Calu3 (cell line): ENCODE measurements at places on chromosomes 6 and 20. TPM values are rescaled to one million over a fixed set of nuclear protein-coding genes. Genes with fewer than 3 reads are reported as not detected.
A peak's percentile ranks its signal among the peaks of the same experiment; 100 is the strongest.

Gene RIN2
- 9.8 and 9.9 TPM in 2 replicates for total RNA-seq

Gene CLDN20
- not detected in 2 replicates for total RNA-seq

DNA sequence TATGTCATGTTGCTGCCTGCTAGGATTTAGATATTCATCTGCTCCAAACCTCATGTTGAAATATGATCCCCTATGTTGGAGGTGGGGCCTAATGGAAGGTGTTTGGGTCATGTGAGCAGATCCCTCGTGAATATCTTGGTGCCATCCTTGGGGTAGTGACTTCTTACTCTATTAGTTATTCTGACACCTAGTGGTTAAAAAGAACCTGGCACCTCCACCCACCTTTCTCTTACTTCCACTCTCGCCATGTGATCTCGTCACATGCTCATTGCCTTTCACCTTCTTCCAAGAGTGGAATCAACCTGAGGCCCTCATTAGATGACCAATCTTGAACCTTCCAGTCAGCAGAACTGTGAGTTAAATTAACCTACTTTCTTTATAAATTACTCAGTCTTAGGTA is 549.4 kb upstream of the SYNCRIP start:
- DNase-seq: peak; percentile 33

DNA sequence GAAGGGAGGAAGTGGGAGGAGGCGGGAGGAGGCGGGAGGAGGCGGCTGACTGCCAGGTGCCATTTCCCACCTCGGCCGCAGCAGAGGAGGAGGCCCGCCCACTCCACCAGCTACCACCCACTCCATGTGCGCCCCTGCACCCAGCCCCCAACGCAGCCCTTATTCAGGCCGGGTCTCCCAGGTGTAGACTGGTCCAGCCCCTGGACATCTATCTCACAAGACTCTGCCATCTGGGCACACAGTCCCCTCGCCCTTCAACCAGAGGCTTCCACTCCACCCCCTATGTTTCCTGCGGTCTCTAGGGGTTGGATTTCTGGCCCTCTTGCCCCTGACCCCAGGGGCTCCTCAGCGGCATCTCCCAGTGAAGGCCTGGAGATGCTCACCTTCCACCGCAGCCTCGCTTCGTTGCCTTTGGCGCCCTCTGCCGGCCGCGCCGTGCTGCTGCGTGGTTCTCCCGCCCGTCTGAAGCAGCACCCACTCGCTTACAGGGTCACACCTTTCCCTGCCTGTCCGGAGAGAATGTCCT is 32.6 kb upstream of the FAM83D start:
- peak; percentile 86 for DNase-seq

DNA sequence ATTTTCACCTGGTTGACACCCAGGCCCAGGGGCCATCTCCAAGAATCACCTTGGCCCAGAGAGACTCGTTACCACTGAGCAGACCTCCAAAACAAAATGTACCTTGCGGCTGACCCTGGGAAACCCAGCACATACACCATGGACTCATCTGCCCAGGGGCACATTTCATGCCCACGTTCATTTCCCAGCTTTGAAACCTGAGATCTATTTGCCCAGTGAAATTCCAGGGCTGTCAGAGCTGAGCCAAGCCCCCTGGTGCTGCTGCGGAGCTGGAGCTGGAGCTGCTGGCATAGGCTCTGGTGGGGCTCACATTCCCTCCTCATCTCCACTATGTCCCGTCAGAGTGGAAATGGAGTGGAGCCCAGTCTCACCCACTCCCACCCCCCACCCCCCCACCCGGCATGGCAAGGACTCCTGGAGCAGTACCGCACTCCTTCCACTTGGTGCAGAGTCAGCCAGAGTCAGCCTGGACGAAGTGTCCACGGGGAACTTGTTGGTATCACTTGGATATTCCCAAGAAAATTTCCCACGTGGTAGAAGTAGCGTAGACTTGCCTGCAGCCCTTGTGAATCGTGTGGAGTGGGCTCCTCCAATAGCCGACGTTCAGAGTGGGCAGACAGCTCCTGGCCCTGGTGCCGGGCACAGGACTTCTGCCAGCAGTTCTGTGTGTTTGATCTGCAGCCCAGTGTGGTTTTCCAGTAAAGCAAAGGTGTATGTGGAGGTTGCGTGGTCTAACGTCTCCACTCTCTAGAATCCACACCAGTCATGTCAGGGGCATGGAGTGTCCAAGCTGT is 18.1 kb upstream of the OSER1 start:
- no peak for DNase-seq

DNA sequence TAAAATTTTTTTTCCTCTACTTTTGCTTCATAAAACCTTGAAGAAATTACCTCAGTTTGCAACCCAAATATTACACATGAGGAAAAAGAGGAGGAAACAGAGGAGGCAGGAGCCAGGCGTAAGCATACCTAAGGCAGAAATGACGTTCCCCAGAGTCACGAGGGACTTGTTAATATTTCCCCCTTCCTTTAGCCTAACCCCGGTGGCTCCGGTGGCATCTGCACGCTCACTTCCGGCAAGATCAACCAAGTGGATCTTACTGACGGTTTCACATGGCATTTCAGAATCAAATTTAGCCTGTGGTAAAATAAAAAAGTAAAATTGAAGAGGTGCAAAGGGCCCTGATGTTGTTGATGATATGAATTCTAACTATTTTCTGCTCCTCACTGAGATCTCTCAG is 67.4 kb downstream of the KIF16B start:
- no peak for DNase-seq

DNA sequence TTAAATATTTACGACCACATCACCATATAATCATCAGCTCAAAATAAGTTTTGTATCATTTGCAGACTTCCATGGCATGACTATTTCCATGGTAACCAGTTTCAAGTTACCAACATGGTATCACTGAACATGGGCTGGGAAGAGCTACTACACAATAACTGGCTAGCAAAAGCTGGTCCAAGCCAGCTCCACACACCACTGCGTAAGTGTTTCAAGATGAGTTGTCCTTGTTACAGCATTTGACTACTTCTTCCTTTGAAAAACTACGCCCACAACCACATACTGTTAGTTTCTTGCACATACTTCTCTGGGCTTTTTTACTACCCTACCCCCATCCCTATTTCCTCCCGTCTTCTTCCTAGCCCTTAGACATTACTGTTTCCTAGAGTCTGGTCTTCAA is 8.5 kb downstream of the CD164 start:
- DNase-seq: no peak

- DNase-seq: no peak
These were observed 121.2 kb downstream of the DST start for GRCh38 chr6:56521454-56521853.
